LoVo (cell line): ENCODE measurements at places on chromosomes 12 and 14.

DNA sequence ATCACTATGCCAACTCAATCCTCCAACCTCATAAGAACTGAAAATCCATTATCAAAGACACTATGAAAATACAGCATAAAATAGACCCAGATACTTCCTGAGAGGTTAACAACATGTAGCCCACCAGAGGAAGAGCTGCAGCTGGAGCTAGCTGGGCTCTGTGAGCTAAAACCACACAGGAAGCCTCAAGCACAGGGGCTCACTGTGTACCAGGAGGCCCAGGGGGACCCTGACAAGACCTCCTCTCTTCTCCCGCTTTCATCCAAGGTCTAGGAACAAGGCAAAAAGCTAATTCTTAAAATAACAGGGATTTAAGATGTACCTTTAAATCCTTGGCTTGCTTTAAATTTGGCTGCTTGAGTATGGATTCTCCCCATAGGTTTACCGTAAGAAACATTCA is 53.6 kb downstream of the EIF2S3B start:
- no peak for DNase-seq

- no peak for DNase-seq
Observed at GRCh38 chr12:101297661-101298060, 17.8 kb downstream of the UTP20 start.

- no peak for DNase-seq
Observed at GRCh38 chr14:63852271-63852816, 460 bp upstream of the SYNE2 start.

- no peak for DNase-seq
Observed at GRCh38 chr14:105702275-105702817, 176.0 kb downstream of the TMEM121 start.

DNA sequence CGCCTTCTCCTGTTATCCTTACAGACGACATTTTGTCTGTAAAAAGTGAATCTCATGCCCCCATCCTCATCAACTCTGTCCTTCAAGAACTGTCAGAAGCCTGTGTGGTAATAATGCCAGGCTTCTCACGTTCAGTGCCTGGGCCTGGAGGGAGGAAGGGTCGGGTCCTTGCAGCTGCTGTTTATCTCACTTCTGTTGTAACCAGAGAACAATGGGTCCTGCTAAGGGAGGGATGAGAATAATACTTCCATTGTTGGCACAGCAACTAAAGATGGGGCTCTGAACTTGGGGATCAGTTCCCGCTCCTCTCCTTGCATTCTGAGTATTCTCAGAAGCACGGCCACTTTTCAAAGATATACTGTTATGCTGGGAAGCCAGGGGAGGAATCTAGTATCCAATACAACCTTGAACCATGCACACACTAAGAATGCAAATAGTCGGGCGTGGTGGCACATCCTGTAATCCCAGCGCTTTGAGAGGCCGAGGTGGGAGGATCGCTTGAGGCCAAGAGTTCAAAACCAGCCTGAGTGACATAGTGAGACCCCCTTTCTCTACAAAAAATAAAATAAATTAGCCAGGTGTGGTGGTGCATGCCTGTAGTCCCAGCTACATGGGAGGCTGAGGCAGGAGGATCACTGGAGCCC is 38.8 kb upstream of the NINJ2 start:
- no peak for DNase-seq

DNA sequence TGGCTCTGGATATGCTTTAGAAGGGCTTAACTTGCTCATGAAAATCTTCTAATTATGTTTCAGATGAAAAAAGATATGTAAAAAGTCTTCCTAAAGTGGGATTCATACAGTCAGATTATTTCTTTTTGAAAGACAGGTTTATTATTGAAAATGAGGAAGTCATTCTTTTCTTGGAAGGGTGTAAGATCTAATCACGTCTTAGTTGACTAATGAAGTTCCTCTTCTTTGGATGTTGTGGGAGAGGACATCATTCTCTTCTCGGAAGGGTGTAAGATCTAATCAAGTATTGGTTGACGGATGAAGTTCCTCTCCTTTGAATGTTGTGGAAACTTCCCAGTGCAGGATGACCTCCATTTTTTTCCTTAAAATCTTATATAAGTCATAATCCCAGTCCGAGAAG is 74.9 kb downstream of the ALG10 start:
- DNase-seq, result no peak

DNA sequence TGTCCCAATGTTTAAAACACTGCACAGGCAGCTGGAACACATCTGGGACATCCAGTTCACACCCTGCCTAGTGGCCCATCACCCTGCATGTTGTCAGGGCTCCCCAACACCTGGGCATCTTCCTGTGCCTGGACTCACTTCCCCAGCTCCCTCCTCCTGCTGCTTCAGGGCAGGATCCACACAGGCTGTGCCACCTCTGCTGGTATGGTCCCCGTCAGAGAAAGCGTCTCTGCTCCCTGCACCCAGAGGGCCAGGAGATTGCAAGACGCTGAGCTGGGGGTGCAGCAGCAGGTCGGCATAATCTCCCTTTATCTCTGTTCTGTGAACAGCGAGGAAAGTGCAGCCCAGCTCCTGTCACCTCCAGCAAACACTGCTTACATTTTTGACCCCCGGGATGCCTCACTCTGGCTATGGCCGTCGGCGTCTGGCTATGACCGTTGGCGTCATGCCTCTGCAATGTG is 124.3 kb downstream of the ADGRD1 start:
- DNase-seq, result no peak

DNA sequence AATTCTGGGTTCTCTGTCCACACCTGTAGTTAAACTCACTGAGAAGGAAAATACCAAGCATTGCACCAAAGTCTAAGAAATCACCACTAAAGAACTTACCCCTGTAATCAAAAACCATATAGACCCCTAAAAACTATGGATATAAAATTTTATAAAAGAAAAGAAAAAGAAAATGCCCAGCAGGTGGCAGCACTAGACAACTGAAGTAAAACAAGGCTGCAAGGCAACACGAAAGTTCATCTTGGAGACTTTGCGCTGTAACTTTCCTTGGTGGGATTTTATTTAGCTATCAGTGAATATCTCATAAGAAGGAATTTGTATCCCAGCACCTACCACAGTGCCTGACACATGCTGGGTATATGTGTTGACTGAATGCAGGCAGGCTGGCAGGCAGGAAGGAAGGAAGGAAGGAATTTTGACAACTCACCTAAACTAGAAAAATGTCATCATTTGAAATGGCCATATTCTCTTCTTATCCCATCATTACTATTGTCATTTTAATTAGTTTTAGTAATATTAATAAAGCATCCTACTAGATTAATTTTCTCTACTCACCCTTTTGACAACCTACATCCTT is 68.2 kb upstream of the ETV6 start:
- peak; percentile 79 for DNase-seq

GRCh38 chr12:13084898-13085640 is 18.4 kb downstream of the GSG1 start:
- DNase-seq, result no peak

GRCh38 chr14:104596927-104597351 is 7.6 kb downstream of the TMEM179 start:
- DNase-seq, result no peak

- DNase-seq, result no peak
Observed at GRCh38 chr12:122141911-122142725, 31.9 kb downstream of the IL31 start.

GRCh38 chr12:12334367-12335040 is 15.5 kb downstream of the MANSC1 start:
- DNase-seq, result peak; percentile 84

DNA sequence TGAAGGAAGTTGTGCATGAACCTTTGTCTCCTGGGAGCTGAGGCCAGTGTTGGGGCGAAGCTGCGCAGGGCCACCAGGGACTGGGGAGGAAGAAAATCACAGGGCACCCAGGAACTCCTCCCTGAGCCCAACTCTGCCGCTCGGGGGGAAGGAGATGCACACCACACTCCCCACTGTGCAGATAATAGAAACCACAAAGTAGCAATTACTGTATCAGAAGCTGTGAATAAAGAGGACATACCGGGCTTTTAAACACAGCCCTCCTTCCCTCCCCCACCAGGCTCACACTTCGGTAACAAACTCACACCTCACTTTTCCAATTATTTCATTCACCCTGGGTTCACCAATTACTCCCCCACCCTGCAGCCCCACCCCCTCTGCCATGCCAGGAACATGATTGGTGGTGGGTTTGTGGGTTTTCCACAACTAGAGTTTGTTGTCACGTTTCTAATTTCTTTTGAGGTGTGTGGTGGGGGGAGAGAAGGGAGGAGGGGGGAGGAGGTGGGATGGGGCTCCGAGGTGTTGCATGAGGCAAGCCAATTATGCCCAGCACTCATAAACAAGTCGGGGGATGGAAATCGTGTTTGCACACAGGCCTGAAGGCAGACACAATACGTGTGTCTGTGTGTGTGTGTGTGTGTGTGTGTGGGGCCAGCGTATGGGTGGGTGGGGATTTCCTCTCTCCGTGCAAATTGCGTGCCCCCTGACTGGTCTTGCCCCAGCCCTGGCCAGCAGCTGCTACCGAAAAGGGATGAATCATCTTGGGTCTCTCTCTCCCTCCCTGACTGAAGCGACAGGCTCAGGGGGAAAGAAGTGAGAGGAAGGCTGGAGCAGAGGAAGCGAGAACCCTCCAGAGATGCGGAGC is 103.3 kb downstream of the RBM19 start:
- DNase-seq, result no peak

DNA sequence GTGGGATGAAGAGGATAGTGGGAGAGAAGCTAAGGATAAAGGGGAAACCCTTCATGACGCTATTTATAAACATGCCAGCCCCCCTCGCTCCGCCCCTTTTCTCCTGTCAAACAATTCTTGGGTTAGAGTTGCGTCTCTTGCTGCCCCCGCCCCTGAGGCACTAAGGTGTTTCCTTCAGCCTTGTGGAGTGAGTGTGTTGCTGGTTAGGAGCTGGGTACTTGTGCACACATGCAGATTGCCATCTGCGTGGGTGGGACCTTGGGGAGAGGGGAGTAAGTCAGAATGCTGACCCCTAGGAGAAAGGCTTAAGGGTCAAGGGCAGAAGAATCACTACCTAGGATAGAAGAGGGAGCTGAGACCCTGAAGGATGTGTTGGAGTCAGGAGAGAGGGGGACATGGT is 5.4 kb downstream of the FOXJ2 start:
- DNase-seq, result no peak

DNA sequence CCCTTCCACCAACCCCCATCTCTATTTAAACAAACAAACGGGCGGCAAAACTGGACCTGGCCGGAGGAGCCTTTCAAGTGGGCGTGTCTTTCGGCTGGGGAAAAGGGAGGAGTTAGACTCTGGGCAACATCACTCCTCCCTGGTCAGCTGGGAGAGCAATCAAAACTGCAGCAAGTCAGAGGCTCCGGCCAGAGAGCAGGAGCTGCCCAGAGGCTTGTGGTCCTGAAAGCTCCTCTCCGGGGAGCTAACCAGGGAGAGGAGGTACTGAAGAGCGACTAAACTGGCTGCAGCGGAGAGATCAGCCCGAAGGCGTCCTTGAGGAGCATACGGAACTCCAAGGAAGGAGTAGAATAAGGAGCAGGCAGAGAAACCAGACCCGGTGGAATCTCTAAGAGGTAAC is at the start of gene NEUROD4:
Gene NEUROD4 (plus strand): TSS at position 191 of the 400 bp plus-strand sequence. CDS start 6,466 bp downstream, outside the sequence.
- DNase-seq, result peak; percentile 2

GRCh38 chr12:129304529-129304928 is 451.3 kb downstream of the GLT1D1 start:
- no peak for DNase-seq

DNA sequence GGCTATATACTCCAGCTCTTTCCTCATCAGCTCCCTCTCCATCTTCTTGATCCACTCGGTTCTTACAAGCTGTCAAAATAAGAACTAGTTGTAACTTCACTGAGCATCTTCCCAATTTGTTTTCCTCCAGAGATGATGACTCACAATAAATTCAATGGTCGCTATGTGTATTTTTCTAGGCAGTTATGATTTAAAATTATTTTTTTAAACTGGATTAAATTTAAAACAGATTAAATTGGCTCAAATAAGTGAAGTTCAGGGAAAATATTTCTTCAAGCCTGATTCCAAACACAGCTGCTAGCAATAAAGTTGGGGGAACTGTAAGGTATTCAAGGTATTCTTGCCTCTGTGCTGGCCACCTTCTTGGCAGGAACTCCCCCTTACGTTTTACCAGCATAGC is 717.7 kb upstream of the USP15 start:
- no peak for DNase-seq

- DNase-seq, result no peak
Observed at GRCh38 chr14:55512421-55512820, 67.6 kb upstream of the KTN1 start.

DNA sequence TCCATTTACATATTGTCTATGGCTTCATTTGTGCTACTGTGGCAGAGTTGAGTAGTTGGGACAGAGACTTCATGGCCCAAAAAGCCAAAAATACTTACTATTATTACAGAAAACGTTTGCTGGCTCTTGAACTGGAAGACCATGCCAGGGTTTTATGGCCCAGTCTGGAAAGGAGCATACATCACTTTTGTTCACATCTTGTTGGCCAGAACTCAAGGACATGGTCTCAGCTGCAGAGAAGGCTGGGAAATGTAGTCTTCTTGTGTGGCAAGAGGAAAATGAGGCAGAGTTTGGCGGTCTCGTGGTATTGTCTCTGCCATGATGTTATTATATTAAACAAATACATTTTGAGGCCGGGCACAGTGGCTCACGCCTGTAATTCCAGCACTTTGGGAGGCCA is 509.6 kb downstream of the MED13L start:
- no peak for DNase-seq

DNA sequence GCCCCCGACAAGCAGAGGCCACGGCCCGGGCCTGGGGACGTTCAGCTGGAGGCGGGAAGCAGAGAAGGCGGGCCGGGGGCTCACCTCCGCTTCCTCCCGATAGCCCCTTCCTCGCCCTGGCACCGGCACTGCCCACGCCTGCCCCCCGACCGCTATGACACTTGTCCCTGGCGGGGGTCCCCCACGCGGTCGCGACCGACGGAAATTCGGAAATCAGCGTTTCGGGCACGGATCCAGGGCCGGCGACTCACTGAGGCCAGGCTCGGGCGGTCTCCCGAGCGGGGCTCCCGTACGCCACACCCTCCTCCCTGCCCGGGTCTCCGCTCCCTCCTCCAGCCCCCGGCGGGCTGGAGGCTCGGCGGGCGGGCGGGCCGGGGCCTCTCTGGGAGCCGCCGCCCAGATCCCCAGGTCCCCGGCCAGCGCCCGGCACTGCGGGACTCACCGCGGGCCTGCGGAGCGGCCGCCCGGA is 581 bp downstream of the PITPNM2 start:
- peak; percentile 29 for DNase-seq

- no peak for DNase-seq
Observed at GRCh38 chr12:51897181-51897580, 9.3 kb downstream of the ANKRD33 start.

DNA sequence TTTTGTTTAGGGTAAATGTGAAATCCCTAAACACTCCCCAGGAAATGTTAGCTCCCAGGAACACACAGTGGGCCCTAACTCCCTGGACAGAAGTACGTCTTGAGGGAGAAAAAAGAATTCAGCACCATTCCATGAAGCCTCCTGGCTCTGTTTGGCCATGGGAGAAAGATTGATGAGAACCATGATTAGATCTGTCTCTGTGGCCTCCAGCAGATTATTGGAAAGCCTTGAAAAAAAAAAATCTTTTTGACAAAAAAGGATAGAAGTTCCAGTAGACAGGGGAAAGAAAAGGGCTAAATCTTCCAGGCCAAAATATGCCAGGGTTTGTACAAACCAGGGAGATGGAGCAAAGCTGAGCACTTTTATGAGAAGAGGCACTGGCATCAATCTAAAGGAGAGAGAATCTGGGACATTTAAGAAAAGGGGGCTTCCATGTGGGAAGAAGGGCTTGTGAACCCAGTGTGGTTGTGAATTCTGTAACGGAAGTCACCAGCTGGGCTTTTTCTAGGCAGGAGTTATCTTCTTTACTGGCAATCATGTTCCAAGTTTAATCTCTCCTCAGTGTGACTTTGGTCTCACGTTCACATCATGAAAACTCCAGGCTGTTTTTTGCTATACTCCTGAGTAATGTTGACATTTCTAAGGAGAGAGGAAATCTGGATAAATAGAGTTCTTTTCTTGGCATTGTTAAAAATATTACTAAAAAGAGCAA is 426.7 kb downstream of the RAD51B start:
- DNase-seq, result no peak
